ENCODE measurements at places on chromosomes 3 and 15. TPM values are rescaled to one million over a fixed set of nuclear protein-coding genes. Genes with fewer than 3 reads are reported as not detected.
A peak's percentile ranks its signal among the peaks of the same experiment; 100 is the strongest.

DNA sequence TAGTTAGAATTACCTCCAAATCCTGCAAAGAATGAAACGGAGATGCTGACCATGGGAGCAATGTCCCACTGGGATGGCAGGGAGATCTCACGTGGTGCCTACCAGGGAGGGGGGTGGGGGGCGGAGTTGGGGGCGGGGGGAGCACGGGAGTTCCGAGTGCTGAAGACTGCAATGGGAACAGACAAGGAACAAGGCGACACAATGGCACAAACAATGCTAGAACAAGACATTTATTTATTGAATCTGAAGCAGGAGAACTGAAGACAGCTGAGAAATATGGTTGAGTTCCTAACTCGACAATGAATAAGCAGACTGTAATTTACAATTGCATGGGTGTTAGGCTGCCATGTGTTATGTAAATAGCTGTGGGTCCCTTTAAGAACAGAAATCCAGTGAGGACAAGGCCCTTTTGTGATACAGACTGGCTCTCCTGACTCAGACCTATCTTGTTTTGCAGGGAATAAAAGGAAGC, 91.2 kb downstream of the AQP9 start:
- DNase-seq = peak; percentile 62

Gene LIPH
- total RNA-seq = not detected

Gene ROPN1B
- 1.3 TPM for total RNA-seq

DNA sequence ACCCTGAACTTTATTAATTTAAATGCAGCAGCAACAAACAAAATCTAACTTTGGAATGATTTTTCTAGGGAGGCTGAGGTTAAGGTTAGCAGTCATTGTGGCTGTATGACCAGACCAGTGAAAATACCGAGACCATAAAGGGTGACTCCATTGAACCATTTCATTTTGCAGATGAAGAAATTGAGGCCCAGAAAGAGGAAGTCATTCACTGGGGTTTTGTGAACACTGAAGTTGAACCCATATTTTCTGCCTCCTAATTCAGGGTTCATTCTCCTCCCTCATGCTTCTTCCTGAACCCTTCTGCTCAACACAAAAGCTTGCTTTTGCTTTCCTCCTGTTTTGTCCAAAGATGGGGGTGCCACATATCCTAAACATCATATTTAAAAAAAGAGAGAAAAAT, 65.8 kb upstream of the PLCL2 start:
- DNase-seq = no peak

DNA sequence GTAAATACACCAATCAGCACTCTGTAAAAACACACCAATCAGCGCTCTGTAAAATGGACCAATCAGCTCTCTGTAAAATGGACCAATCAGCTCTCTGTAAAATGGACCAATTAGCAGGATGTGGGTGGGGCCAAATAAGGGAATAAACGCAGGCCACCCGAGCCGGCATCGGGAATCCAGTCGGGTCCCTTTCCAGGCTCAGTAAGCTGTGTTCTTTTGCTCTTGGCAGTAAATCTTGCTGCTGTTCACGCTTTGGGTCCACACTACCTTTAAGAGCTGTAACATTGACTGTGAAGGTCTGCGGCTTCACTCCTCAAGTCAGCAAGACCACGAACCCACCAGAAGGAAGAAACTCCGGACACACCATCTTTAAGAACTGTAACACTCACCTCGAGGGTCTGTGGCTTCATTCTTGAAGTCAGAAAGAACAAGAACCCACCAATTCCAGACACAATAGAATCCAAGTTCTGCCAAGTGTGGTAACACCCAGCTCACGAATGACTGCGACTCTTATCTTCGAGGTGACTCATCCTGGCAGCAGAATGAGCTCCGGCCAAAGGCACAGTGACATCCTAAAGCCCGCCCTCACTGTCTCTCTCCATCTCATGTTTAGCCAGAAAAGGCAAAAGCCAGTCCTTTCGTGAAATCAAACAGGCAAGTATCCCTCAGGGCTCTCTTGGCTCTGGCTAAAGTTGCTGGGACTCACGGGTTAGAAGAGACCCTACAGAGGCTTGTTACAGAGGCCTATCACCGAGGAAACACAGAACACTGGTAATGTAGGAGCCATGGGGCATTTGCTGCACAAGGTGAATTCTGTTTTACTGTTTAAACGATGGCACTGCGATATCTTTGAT, 155.2 kb downstream of the FAM43A start:
- DNase-seq = peak; percentile 94

Gene NEO1
- 4.1 TPM for total RNA-seq

GRCh38 chr3:95750097-95750496, 1064.3 kb upstream of the EPHA6 start:
- no peak for DNase-seq

DNA sequence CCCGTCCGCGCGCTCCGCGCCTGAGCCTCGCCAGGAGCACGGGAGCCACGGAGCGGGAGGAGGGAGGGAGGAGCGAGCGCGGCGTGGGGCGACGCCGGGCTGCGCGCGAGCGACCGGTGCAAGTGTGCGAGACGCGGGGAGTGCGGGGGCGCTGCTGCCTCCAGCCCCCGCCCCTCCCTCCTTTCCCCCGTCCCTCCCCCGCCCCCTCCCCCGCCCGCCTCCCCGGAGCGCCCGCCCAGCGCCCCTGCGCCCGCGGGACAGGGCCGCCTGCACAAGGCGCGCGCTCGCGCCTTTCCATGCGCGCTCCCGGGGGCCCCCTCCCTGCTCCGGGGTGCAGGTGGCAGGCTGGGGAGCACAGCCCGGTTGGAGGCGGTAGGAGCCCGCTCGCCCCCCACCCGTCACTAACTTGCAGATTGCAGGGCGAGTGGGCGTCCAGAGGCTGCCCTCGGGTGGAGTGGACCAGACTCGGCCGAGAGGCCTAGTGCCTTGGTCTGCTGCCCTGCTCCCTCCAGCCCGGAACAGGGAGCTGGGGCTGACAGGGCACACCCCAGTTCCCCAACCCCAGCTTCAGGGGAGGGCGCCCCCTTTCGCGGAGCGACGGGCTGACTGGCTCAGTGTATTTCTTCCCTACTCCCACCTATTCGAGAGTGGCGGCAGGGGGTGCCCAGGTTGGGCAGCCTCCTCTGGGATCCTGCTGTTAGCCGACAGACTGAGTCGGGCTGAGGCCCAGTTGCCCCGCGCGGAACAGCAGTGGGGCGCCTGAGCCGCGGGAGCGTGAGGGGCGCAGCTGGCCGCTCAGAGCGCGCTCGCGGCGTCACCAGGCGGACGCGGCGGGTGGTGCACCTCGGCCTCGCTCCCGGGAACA, at the start of gene WNT7A:
Gene WNT7A, minus strand, starts transcription at position 126 of the 865 bp plus-strand sequence. CDS start 255 bp downstream, outside the sequence.
- DNase-seq = no peak

DNA sequence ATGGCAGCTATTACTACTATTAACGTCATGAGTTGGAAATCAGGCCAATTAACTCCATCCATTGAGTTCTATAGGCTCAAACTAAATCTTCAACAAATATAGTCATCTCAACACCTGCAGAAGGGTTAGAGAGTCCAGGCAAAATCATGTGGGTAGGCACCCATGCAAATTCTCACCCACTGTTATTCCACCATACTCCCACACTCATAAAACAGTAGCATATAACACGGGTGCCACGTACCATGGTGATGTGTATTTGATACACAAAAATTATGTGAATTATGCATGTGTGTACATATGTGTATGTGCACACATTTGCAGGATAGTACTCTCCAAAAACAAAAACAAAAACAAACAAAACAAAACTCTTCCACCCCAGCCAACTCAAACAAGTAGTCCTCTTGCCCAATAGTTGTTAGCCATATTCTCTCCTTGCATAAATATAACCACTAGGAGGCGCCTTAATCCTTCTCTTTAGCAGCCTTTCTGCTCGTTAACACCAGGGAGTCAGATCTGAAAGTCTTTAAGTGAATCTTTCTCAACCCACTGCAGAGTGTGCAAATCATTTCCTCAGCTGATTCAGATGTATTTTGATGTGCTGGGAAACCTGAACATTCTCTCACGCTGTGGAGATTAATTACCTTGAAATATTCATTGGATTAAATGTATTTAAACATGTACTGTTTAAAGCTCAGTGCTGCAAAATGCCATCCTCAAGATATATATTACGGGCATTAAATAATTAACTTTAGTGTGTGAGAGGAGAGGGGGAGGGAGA, 38.0 kb upstream of the COPB2 start:
- peak; percentile 71 for DNase-seq

- peak; percentile 42 for DNase-seq
Observed at GRCh38 chr3:30779686-30780287, 114.7 kb downstream of the GADL1 start.

GRCh38 chr3:81666502-81667121, 94.8 kb downstream of the GBE1 start:
- peak; percentile 21 for DNase-seq

Gene WDR93
- total RNA-seq = 0.48 TPM

DNA sequence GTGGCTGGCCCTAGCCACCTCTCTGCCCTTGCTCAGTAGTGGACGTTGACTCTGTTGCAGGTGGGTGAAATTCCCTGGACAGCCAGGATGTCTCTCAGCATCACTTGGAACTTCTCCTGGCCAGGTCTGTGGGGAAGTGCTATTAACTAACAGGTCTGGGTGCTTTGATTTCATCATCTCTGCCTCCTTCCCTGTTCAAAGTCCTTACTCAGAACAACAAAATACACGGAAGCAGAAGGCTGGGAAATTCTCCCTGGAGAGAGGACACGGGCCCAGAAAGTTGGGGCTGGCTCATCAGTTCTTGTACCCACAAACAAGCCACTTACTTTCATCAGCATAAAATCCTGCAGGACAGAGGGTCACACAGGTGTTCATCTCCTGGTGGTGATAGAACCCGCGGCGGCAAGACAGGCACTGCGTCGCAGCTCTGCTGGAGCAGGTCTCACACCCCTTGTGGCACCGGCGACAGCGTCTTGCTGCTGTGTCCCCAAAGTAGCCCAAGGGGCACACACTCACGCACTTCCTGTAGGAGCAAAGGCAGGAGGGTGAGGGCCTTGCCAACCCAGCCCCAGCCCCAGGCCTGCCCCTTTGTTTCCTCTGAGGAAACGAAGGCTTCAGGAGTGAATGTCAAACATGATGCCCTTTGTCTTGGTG, 29.6 kb upstream of the SNRPA1 start:
- no peak for DNase-seq

DNA sequence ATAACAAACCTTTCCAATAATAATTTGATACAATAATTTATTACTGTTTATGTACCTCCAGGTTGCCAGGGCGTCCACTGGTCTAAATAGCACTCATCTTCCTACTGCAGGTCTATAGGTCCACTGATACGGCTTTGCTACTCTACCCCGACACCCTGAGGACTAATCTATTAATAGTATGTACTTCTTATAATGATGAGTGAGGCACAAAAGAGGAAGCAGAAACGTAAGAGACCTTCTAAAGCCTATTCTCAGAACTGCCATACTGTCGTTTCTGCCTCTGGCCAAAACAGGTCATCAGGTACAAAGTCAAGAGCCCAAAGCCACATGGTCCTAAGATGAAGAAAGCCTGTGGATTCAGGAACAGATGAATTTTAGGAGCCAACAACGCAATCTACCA, 163.2 kb upstream of the GRM7 start:
- no peak for DNase-seq

Gene CPNE4
- not detected for total RNA-seq

DNA sequence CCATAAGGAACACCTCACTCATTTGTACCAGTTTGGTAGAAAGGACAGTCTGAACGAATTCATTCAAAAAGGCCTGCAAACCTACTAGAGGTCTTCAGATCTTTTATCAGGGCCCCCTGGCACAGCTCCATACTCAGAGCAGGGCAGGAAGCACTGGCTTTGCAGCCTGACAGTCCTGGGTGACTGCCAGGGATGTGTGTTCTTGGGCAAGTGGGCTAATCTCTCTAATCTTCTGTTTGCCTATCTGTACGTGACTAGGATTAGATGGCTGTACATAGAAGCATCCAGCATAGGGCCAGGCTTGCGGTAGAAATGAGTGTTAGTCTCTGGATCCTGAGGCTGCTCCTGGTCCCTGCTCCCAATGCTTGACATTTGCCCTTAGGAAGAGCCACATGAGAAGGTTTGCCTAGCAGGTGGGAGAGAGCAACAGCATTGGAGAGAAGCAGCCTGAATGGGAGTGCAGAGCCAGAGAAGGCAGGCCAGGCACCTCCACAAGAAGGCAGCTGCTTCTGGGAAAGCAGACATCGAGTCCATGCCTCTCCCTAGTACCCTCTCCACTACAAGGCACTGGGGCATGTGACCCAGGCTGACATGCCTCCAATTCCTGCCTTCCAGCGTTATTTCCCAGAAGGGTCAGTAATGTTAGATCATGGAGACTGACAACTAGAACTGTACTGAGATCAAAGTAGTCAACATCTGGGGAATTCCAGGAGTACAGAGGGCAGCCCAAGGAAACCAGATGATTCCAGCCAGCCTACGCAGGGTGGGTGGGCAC, 1.0 kb upstream of the CXCR6 start:
- DNase-seq = peak; percentile 21

Gene SYNPR
- total RNA-seq = not detected

Gene SEMA3G
- 0.12 TPM for total RNA-seq

Gene CYP1A2
- total RNA-seq = not detected

GRCh38 chr15:76149291-76149915, 89.6 kb downstream of the TMEM266 start:
- DNase-seq = no peak

Gene CHRNB4
- not detected for total RNA-seq

DNA sequence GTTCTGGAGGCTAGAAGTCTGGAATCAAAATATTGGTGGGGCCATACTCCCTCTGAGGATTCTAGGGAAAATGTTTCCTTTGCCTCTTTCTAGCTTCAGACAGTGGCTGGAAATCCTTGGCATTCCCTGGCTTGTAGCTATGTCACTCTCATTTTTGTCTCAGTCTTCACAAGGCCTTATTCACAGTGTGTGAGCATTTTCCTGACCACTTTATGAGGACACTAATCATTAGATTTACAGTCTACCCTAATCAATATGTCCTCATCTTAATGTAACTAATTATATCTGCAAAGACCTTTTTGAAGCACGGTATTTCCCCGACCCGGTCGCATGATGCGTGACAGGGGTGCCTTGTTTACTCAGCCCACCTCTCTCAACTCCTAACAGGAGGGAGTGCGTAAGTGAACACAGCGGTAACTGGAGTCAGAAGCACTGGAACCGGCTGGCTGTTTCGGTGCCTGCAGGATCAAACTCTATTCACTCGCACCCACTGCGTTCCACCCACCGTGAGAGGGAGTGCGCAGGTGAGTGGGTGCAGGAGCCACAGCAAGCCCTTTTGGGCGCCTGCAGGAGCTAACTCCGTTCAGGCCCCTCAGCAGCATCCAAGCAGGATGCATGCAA, 155.0 kb downstream of the EPHA3 start:
- no peak for DNase-seq

DNA sequence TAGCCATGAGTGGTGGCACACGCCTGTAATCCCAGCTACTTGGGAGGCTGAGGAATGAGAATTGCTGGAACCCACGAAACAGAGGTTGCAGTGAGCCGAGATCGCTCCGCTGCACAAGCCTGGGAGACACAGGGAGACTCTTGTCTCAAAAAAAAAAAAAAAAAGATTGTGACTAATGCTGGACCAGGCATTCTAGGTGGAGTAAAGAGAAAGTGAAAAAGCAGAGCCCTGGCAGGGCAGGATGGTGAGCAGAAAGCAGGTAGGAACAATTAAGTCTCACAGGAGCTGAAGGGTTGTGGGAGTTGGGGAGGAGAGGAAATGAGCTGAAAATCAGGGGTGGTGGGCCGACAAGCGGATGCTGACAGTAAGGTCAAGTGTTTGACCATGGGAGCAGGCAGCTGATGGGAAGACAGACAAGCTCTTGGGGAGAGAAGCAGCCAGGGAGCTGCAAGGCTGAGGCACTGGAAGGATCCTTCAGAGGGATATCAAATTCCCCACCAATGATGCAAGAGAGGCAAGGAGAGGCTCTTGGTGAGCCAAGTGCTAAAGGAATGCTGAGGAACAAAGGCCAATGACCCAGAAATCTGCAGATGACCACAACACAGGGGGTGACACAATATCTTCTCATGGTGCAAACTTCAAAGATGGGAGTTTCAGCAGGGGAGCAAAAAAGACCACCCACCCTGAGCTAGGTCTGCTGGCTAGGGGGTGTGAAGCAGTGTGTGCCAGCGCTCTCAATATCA, 251.1 kb downstream of the ULK4 start:
- peak; percentile 80 for DNase-seq

Gene IDH3A
- 54.9 TPM for total RNA-seq
